ENCODE measurements at places on chromosomes 7 and 10. TPM values are rescaled to one million over a fixed set of nuclear protein-coding genes. Genes with fewer than 3 reads are reported as not detected.

The TACC2 gene
- 193 TPM for total RNA-seq

The SLC13A1 gene
- not detected for total RNA-seq

The PRLHR gene
- total RNA-seq = not detected

The CYP2E1 gene
- total RNA-seq = 2.2 TPM

The PRSS37 gene
- total RNA-seq = not detected

The SFMBT2 gene
- 12.6 TPM for total RNA-seq

The OLAH gene
- total RNA-seq = 0.55 TPM

The LFNG gene
- total RNA-seq = 59.2 TPM

The TMEM225B gene
- total RNA-seq = 0.60 TPM

The NUDT1 gene
- total RNA-seq = 13.1 TPM

The AGAP5 gene
- 10.0 TPM for total RNA-seq

The TMEM229A gene
- total RNA-seq = 0.13 TPM

The NUTM2B gene
- total RNA-seq = 0.76 TPM

The HHEX gene
- 13.7 TPM for total RNA-seq

The FXYD4 gene
- 1.0 TPM for total RNA-seq

The BRAF gene
- total RNA-seq = 30.8 TPM

The MRLN gene
- total RNA-seq = not detected

The CHN2 gene
- total RNA-seq = 8.9 TPM

The CREB5 gene
- 6.6 TPM for total RNA-seq

The TDRD1 gene
- total RNA-seq = 0.29 TPM

The ACSL5 gene
- 82.5 TPM for total RNA-seq

The NEUROD6 gene
- total RNA-seq = not detected

The WNT8B gene
- total RNA-seq = 0.13 TPM

The ANK3 gene
- 74.1 TPM for total RNA-seq

The CNNM1 gene
- 0.79 TPM for total RNA-seq

The AMZ1 gene
- total RNA-seq = 1.3 TPM

The RBP3 gene
- not detected for total RNA-seq

The MRC1 gene
- 301 TPM for total RNA-seq

The OR2A1 gene
- not detected for total RNA-seq

The LRRD1 gene
- not detected for total RNA-seq

The TMEM209 gene
- 19.7 TPM for total RNA-seq

The UPK3B gene
- total RNA-seq = 5.5 TPM

The GIMAP4 gene
- 31.3 TPM for total RNA-seq

The H2BK1 gene
- total RNA-seq = not detected

The RASA4B gene
- 18.1 TPM for total RNA-seq

The POU6F2 gene
- total RNA-seq = 0.18 TPM

The OR2A7 gene
- total RNA-seq = 5.6 TPM

The LLCFC1 gene
- 0.37 TPM for total RNA-seq

The CTAGE15 gene
- 0.79 TPM for total RNA-seq

The ZNHIT1 gene
- 70.5 TPM for total RNA-seq

The IQCE gene
- 19.0 TPM for total RNA-seq
